ENCODE measurements at places on chromosomes 3 and 15.
A peak's percentile ranks its signal among the peaks of the same experiment; 100 is the strongest.

- no peak for DNase-seq
Measured at GRCh38 chr3:43638594-43639447, 17.0 kb upstream of the ANO10 start.

DNA sequence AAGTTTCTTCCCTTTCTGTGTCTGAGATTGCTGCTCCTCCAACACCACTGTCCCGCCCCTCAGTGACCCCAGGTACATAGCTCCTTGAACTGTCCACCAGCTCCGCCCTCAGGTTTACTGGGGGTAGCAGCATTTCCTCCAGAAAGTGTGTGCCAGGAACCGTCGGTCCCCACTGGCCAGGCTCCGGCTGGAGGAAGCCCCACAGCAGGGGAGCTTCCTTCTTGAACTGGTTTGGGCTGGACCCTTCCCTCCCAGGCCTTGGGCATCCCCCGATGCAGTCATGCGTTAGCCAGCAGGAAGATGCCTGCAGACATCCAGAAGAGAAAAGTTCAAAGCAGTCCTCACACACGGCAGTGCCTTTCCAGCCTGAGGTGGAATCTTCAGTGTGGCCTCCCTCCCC, 19.7 kb downstream of the PAK6 start:
- no peak for DNase-seq

DNA sequence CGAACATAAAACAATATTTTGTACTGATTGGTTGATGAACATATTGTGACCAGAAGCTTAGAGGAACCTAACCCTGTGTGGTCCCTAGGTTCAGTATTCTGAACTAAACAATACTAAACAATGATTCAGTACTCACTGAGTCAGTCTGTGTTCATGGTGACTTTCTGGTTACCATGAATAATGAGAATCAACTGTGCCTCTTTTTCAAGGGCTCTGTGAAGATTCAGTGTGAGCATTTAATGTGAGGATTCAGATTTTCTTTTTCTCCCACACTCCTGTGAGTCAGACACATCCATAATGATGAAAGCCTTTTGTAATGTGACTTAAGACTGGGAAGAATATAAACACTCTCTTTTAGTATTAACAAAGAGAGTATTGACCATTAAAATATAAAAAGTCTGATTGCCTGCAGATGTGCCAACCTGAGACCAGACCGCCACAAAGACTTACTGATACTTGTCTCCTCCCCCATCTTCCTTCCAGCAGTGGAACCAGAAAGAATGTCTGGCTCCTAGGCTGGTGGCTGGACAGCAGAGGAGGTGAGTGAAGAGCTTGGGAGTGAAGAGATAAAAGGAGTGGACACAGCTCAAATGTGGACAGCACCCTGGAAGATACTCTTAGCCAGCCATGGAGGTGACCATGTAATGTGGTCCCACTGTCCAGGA, 17.6 kb upstream of the ACTL6A start:
- DNase-seq, result peak; percentile 40

GRCh38 chr3:63370094-63370493, 92.0 kb downstream of the SYNPR start:
- no peak for DNase-seq
